ENCODE measurements at places on chromosomes 16 and 17.

DNA sequence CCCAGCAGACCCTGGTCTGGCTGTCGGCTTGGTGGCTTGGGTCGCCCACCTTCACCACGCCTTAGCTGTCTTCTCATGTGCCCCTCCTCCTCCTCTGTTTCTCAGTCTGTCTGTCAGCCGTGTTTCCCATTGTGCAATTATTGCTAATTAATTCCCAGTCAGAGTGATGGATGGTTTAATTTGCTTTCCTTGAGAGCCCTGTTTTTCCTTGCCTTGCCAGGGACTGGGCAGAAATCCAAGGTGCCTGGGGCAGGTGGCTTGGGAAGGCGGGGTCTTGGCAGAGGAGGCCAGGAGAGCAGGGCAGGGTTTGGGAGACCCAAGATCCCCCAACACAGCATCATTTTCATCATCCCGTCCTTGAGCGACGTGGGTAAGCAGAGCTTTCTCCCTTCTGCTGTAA, 21.3 kb downstream of the NECAB2 start:
- no peak for DNase-seq

- no peak for DNase-seq
Measured at GRCh38 chr16:87344931-87345631, 27.9 kb upstream of the C16orf95 start.

DNA sequence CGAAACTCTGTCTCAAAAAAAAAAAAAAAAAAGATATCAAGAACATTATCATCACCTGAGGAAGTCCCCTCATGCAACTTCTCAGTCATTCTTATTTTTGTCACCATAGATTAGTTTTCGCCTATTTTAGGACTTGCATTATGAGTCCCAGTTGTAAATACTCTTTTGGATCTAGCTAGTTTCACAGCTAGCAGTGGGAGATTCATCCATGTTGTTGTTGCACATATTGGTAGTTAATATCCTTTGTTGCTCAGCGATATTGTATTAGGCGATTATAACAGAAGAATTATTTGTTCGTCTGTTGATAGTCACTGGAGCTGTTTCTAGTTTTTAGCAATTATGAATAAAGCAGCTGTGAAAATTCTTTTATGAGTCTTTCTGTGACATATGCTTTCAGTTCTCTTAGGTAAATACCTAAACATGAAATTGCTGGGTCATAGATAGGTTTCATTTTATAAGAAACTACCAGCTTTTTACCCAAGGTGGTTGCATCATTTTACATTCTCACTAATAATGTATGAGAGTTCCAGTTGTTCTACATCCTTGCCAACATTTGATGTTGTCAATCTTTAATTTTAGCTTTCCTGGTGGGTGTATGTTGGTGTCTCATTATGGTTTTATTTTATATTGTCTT, 40.7 kb upstream of the MAP3K14 start:
- no peak for DNase-seq

GRCh38 chr17:80836971-80837481, 154.6 kb upstream of the CHMP6 start:
- DNase-seq = no peak

DNA sequence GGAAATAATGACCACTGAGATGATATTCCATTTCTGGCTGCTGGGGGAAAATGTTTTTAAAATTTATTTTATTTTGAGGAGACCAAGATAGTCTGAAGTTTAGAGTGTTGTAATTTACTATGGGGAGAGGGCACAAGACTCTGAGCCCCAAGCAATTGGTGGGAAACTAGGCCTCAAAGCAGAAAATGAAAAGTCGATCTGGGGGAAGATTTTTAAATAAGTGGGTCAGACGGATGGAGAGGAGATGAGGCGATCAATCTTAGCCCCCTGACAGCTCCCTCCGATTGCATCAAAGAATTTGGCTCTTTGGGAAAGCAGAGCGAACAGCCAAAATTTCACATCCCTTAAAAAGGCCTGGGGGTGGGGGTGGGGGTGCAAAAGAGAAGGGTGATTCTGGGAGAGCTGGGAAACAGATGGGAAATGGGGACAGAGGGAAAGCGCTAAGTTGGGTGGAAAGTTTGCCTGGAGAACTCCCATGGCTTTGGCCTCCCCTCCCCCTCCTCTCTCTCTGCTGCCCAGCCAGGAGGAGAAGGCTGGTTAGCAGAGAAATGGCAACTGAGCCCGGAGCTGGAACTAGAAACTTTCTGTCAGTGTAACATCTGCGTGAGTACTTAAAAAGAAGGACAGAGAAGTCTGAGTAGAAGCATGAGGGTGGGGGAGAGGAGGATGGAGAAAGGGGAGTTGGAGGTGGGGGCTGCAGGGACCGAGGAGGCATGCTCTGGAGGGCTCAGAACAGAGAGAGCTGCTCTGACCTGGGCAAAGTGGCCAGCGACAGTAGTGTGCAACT, 1.4 kb upstream of the HOXB2 start:
- DNase-seq = no peak

GRCh38 chr17:35022536-35023063, 40.9 kb downstream of the RFFL start:
- DNase-seq = peak; percentile 75

GRCh38 chr17:66535611-66536010, 233.2 kb downstream of the PRKCA start:
- DNase-seq = no peak

GRCh38 chr17:56284482-56284881, 131.2 kb downstream of the ANKFN1 start:
- no peak for DNase-seq

GRCh38 chr17:3222505-3222904, 15.0 kb downstream of the OR1A1 start:
- DNase-seq = no peak

DNA sequence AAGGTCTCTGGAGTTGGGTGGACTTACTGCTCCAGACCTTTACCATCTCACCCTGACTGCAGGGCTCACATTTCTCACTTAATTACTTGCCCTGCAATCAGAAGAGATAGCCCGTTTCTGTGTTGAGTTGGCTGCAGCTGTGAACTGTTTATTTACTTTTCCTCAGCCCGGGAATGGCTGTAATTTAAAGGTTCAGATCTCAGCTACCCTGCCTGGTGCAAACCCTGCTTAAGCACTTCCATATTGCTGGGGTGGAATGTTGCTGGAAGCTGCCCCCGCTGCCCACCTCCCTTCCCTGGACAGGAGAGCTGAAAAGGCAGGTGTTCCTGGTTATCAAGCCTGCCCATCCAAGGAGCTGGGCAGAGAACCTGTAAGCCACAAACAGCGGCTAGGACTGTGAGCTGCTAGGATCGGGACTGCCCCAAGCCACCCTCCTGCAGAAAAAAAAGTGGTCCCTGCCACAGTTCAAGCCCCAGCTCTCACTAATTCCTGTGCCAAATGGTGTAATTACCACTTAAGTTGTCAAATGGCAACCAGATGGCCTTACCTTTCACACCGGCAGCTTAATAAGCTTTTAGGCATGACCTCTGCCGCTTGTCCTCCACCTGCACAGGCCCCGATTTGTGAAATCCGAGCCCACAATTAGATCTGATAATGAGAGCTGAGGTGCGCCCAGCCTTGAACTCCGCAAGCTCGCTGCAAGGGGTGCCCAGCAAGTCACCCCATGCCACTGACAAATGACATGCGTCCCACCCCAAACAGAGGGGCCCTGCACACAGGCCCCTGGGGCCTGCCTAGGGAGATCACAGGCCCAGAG, 269.8 kb downstream of the C16orf95 start:
- no peak for DNase-seq

GRCh38 chr16:24035127-24035842, 199.5 kb downstream of the PRKCB start:
- DNase-seq = no peak

DNA sequence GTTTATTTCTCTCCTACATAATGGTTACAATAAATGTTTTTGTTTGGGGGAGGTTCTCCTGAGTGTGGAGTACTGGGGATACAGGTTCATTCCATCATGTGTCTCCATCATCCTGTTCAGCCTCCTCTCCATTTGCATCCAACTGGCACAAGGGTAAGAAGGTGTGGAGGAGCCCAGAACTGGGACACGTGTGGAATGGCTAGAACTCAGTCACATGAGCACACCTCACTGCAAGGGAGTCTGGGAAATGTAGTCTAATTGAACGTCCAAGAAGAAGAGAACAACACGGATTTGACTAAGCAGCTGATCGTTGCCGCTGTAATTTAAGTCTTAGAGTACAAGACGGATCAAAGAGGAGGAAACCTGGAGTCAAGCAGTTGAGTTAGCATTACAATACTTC, 6.1 kb downstream of the OR1A1 start:
- no peak for DNase-seq

DNA sequence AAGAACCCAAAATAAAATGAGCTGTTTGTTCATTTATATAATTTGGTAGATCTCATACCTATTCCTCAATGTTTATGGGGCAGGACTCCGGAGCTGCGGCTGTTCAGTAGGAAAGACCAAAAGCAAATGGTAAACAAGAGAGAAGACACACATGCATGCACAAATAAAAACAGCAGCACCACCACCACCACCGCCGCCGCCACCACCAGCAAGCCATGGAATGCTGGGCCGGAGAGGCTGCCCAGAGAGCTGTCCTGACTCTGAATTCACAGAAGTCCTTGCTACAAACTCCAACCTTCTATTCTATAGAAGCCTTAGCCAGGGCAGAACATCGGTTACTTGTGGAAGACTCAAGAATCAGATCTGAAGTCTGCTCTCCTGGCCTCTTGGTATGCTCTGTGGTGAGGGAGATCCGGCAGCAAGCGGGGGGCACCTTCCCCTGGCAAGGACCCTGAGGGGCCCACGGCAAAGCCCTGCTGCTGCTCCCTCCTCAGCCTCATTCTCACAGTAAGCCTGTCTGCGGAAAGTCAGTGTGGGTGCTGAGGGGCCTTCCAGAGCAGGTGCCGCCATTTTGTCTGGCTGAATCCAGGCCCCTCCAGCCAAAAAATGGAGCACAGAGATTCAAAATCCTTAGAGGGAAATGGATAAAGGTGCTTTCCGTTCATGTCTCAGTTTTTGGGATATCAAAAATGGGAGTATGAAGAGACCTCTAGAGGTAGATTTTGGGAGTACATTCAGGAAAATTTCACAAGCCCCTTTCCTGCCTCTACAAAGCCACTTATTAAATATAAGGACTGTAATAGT, 6.4 kb upstream of the FOXJ1 start:
- DNase-seq = no peak

- no peak for DNase-seq
Measured at GRCh38 chr16:6576606-6577005, 756.0 kb upstream of the RBFOX1 start.

DNA sequence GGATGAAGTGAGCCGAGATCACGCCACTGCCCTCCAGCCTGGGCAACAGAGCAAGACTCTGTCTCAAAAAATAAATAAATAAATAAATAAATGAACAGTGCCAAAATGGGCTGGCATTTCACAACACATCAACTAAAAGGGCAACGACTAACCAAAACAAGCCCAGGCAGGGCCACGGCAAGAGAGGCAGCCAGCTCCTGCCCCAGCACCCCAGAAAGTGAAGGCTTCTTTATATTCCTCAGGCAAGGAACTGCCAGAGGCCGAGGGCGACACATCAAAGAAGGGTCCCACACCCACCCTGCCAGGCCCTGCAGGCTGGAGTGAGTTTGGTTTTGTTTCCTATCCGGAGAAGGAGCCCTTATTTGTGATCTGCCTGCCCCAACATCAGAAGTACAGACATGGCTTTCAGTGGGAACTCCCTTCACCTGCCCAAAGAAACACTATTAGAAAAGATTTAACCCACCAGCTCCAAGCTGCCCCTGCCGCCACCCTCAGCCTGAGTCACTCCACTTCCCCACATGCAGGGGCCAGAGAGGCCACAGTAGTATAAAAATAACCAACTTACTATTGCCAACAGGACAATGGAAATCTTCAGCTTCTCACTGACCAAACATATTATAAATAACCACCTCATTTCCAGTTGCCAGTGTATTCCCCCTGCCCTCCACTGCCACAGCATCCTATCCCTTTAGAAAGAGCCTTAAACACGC, 8.0 kb downstream of the FBXO31 start:
- DNase-seq = no peak

GRCh38 chr17:37608351-37609169, 658 bp downstream of the SYNRG start:
- peak; percentile 51 for DNase-seq

DNA sequence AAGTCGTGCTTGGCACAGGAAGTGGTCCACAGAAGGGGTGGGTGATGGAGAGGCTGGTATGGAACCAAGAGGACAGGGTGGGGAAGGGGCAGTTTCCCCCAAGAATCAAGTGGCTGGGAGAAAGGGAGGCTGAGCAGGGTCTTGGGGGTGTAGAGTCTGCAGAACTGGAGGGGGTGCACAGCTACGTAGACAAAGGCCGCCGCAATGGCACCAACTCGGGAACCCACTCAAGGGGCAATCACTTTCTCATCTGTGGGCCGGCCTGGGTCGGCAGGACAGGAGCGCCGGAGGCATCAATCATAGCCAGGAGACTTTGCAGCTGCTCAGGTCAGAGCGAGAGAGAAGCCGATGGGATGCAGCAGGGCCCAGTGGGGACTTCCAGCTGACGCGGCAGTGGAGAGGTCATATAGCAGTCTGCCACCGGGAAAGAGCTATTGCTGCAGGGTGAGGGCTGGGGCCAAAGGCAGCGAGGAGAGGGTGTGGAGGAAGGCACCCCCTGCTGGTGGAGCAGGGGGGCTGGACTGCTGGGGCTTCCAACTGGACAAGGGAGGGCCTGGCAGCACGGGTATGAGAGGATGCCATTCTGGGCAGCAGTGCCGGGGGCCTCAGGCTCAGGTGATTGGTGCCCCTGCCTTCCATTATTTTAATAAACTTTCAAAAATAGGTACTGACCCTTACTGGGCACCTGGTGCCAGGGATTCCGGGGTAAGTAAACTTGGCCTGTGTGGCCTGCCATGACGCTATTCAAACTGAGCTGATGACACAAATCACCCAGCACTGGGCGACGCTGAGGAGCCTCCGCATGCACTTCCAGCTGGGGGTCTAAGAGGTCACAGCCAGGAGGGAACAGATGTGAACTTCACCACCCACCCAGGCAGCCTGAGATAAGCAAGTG, 52.5 kb upstream of the MTSS2 start:
- DNase-seq = peak; percentile 72

- DNase-seq = no peak
Measured at GRCh38 chr16:70803319-70803718, 2.4 kb upstream of the VAC14 start.

DNA sequence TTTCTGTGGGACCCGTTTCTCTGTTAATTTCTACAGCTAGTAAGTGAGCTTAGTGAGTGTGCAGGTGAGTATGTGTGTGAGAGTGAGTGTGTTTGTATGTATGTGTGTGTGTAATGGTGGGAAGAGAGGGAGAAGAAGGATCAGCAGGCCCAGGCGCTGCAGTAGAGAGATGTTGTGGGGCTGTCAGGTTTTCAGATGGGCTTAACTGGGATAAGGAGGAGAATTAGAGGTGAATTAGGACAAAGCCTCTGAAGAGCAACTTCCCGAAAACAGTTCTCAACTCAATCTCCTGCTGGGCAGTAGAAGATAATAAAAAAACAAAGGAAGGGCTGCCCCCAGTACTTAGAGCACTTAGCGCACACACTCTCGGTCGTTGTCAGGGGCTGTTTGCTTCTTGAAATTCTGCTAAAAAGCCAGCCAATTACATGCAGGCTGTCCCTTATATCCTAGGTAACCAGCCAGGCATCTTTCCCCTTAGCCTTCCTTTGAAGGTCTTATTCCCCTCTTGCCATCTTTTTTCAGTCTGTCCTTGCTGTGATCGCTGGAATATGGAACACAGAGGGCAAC, 63.4 kb downstream of the CLEC16A start:
- no peak for DNase-seq

DNA sequence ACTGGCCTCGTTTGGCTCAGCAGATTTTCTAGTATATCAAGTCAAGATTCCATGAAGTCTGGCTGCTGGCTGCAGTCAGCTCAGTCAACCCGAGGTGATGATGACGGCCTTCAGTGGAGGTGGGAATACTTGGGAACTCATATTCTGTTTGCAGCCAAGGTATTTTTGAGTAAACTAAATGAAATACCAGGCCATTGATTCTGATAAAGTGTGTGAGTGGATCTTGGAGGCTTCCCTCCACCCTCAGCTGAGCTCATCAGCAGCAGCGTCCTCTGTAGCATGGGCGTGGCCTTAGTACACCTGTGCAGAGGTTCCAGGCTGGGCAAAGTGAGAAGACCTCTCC, 22.0 kb upstream of the TACO1 start:
- DNase-seq = no peak
